ENCODE measurements at places on chromosomes 1 and 21. TPM values are rescaled to one million over a fixed set of nuclear protein-coding genes. Genes with fewer than 3 reads are reported as not detected.
A peak's percentile ranks its signal among the peaks of the same experiment; 100 is the strongest.

- no peak for DNase-seq
These were observed 890.9 kb downstream of the LRRIQ3 start for GRCh38 chr1:73306899-73307555.

DNA sequence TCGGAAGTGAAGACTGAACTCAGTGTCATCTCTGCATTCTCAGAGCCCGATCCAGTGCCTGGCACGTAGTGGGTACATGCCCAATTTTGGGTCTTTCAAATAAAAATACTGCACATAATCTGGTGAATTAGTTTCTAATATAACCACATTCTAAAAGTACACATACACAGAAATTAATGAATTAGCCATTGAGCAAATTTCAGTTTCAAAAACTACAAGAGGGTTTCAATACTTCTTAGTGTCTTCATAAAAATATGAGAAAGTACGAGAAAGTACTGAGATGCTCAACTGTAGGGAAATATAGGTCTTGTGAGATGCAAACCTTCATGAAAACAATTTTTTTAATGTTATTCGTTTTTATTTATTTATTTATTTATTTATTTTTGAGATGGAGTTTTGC, 86.9 kb downstream of the SMYD2 start:
- no peak for DNase-seq

DNA sequence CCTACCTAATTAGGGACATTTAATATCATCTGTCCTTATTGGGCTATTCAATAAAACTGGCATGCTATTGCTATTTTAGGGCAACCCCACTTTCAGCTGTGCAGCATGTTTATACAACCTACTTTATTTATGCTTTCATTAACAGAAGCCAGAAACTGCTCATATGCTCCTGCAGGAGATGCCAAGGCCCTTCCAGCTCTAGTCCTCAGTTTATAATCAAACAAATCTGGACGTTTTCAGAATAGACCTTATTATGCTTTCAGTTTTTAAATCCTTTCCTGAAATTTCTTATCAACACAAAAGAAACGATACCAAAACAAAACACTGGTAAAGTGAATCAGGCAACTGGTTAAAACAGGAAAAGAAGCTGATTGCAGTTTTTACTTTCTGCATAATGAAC, 53.2 kb downstream of the PTGS2 start:
- DNase-seq: no peak

GRCh38 chr21:26934383-26934782, 32.5 kb downstream of the ADAMTS5 start:
- no peak for DNase-seq

DNA sequence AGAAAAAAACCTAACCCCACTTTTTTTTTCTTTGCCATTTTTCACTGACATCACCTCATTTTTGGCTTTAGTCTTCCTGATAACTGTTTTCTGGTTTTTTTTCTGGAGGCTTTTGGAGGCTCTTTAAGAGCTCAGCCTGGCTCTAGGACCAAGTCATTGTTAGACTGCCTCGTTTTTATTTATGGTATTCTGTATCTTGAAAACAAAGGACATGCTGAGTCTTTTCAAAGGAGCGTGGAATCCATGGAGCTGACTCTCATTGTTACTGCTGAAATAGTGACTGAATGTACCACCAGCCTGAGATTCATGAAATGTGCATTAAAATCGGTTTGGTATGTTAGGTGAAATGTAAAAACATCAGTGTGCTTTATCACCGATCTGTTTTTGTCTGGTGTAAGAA, 28.0 kb downstream of the RASAL2 start:
- DNase-seq: no peak

- no peak for DNase-seq
These were observed 218.3 kb upstream of the SGIP1 start for GRCh38 chr1:66315671-66316070.

- no peak for DNase-seq
These were observed 25.1 kb upstream of the LSS start for GRCh38 chr21:46253610-46254124.

GRCh38 chr1:77336729-77337128, 54.9 kb downstream of the AK5 start:
- no peak for DNase-seq

- DNase-seq: no peak
These were observed 27.7 kb downstream of the KNCN start for GRCh38 chr1:46523496-46524353.

- no peak for DNase-seq
These were observed 361.9 kb downstream of the TTLL7 start for GRCh38 chr1:83637009-83637408.

DNA sequence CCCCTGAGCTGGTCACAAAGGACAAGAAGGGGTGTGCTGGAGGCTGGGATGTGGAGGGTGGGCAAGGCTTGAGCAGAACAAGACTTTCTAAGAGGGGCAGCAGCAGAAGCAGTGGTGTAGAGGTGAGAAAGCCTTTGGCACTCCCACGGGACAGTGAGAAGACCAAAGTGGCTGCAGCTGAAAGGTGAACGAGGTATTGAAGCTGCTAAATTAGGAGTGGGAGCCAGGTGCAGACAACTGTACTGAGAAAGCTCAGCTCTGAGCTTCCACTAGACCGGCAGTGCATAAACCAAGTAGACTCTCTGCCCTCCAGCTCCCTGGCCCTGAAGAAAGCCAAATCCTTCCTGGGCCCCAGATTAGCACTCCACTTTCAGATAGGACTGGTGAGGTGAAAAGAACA, 93.0 kb downstream of the VWA5B1 start:
- no peak for DNase-seq

DNA sequence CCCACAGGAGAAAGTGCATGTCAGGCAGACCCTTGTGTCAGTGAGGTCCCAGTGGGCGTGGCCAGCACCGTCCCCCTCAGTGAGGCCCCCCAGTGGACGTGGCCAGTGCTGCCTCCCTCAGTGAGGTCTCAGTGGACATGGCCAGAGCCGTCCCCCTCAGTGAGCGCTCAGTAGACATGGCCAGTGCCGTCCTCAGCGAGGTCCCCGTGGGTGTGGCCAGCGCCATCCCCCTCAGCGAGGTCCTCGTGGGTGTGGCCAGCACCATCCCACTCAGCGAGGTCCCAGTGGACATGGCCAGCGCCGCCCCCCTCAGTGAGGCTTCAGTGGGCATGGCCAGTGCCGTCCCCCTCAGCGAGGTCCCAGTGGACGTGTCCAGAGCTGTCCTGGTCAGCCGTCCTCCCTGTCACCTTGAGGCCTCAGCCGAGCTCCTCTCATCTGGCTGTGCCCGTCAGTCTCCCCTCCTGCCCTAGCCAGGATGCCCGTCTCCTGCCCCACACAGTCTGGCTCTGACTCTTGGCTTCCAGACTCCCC, 35.5 kb downstream of the PDE9A start:
- no peak for DNase-seq

GRCh38 chr1:9284061-9284460, 8.6 kb upstream of the SPSB1 start:
- no peak for DNase-seq

DNA sequence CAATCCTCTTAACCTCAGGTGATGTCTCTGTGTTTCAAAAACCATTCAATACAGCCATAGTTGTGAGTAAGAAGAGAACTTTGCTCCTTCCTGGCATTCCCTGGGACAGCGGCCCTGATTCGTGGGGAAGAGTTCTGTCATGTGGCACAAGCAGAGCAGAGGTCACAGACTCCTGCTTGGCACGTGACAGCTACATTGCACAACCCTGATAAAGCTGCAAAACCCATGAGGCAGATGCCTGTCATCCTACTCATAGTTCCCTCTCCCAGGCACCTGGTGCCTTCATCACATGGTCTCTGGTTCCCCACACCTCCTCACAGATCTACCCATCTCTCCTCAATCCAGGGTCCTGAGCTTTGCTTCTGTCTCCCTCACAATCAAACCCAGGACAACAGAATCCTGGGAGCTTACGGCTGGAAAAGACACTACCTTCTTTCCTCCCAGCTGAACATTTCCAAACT, 70.8 kb downstream of the PLPP3 start:
- peak; percentile 85 for DNase-seq

DNA sequence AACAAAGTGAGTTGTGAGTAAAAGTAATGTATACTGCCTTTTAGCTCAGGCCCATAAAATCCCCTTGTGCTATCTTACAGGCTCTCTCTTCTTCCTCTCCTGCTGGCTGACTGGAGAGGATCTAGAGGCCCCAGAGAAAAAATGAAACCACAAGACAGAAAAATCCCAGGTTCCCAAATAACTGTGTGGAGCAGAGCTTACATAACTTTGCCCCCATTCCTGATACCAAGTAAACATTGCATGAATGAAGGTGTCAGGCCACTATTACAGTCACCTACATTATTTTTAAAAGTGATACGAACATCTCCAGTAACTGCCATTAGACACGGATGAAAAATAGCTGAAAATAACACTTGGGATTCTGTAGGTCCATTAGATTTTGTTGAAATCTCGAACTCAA, 386.0 kb upstream of the NR5A2 start:
- no peak for DNase-seq

- no peak for DNase-seq
These were observed 16.2 kb downstream of the C1orf216 start for GRCh38 chr1:35702508-35702907.

DNA sequence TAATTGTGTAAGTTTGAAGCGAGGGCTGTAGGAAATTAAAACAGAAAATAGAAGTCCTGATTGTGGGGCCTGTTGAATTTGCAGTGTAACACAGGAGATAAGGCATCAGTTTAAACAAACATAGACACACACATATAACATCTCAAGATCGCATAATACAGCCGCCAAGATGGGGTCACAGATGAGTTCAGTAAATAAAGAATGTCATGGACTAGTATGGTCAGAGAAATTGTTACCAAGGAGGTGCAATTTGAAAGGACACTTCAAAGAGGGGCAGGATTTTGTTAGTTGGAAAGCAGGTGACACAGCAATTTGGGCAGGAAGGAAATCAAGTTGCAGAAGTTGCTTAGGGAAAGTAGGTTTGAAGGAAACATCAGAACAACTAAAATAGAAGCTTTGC, 450.0 kb downstream of the USP25 start:
- DNase-seq: no peak

DNA sequence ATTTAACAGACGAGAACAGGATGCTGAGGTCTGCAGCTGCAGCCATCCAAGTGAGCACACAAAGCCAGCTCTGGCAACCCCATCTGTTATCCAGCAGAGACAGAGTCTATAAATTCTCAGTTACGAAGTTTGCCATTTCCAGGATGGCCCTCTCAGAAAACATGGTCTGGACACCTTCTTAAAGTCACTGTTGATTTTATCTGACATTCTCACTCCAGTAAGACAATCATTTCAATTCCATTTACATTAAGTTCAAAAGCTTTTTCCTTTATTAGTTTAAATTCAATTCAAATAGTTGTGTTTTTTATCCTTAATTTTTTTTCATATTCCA, 125.5 kb downstream of the DMRTB1 start:
- DNase-seq: no peak

- peak; percentile 61 for DNase-seq
These were observed 14.0 kb upstream of the FAAP20 start for GRCh38 chr1:2208309-2209239.

GRCh38 chr1:156821801-156822200, 5.2 kb upstream of the SH2D2A start:
- no peak for DNase-seq

DNA sequence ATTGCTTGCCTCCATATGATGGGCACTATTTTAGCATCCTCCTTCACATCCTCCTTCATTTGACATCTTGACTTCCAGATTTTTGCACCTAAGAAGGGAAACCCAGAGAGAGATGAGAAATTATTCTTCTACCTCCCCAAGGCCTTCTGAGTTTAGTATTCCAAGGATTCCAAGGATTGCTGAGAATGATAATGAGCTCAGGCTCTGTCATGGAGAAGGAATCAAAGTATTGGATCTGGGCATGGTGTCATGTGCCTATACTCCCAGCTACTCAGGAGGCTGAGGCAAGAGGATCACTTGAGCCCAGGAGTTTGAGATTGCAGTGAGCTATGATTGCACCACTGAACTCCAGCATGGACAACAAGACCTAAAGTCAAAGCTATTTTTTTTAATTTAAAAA, 26.6 kb upstream of the ZNF281 start:
- DNase-seq: no peak

DNA sequence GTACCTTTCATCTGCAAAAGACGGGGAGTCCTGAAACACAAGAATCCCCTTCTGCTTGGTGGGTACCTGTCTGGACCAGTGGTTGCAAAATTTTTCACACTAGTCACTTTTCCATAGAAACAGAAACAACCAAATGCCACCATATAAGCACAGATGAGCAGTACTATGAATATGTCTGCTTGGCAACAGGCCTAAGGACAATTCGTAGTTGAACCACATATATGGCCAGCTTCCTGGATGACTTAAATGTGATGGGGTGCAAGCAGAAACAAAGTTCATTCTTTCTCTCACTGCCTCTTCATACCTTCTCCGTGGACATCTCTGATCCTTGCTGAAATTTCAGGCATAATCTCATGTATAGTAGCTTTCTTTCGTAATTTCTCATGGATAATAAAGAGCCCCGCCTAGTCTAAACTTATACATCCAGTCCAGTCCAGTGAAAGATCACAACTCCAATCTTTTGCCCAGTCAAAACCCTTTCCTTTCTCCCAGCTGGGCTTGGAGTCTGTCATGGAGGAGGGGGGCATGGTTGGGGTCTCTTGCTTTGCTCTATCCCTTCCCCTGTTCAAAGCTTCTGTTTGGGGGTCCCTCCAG, 7.0 kb downstream of the FCAMR start:
- DNase-seq: no peak

DNA sequence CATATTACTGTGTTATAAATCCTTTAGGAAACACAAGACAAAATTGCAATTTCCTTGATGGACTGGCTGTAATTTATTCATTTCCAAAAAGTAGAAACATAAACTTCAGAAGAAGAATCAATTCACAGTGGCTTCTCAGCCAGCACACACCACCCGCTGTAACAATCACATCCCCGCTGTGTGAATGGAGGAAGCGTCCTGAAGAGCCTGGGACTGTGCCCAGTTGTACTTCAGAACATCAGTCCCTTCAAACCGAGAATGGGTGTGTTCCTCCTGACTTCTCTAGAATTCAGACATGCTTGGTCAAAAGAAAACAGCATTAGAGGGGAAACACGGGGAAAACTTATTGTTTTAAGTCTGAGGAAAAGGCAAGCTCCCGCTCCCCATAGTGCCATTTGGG, 28.8 kb upstream of the CD84 start:
- DNase-seq: no peak

DNA sequence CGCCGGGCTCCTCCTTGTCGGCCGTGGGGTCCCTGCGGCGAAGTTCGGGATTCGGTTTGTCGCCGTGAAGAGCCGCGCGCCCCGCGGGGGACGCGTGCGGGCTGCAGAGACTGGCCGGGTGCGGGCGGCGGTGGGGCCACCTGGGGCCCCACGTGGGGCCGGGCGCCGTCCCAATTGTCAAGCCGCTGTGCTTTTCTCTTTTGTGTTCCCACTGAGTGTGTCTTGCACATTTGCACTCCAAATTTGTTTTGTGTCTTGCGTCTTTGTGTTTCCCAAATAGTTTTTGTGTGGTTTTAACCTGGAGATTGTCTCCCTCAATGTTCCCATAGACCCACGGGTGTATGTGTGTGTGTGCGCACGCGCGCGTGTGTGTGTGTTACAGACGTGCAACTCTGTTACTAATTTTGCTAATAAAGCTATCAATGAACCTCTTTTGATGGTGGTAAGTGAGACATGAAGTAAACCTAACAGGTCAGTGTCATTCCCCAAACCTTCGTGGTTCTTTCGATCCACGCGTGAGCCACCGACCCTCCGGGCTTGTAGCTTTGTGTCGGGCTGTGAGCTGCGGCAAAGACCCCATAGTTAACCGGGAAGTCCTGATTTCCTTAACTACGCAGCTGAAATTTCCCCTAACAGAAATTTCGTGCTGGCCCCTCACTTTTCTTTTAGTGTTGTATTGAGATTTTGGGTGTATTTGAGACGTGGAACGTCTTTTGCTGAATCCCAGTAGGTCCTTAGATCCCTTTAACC, 708 bp downstream of the PRDM2 start:
- DNase-seq: peak; percentile 52

Gene SPRR5
- total RNA-seq: not detected

Gene LY9
- total RNA-seq: not detected

Gene USP1
- total RNA-seq: 12.5 TPM

Gene C1orf87
- not detected for total RNA-seq
